MM.1S (cell line): ENCODE measurements at places on chromosomes 3 and 15.

GRCh38 chr3:41711651-41712050, 250.3 kb downstream of the ULK4 start:
- no peaks in the 10 kb centered on the region for H3K4me1 ChIP-seq
- H3K36me3 ChIP-seq, result no peaks in the 10 kb centered on the region
- no peaks in the 10 kb centered on the region for H3K27me3 ChIP-seq
- no peak overlapping the region for H3K4me3 ChIP-seq
- DNase-seq, result no peak

GRCh38 chr3:12973827-12974226, 99.4 kb downstream of the IQSEC1 start:
- no peak overlapping the region for H3K4me3 ChIP-seq
- DNase-seq, result peak; percentile 27
- no peaks in the 10 kb centered on the region; the same call in 1 of the 2 replicates for H3K36me3 ChIP-seq
- H3K27ac ChIP-seq, result peak overlapping the region; percentile 39; the same call in 1 of the 2 replicates

DNA sequence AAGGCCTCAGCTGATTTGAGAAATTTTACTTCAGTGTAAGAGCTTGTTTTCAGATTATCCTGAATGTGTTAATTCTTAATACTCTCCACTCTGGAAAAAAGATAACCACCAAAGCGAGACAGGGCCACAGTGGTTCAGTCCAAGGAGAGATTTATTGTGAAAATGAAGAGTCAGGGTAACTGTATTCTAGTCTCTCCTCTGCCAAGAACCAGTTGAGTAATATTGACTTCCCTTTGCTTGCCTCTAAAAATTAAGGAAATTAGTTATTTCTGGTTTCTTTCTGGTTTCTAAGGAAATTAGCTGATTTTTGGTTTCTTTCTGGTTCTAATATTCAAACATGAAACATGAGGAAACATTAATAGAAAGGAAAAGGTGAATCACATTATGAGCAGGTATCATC, 34.9 kb downstream of the PPP1R2 start:
- no peaks in the 10 kb centered on the region; the same call in 1 of the 2 replicates for H3K36me3 ChIP-seq
- H3K4me1 ChIP-seq, result no peaks in the 10 kb centered on the region
- H3K4me3 ChIP-seq, result no peak overlapping the region

GRCh38 chr15:77858792-77859490, 218.6 kb downstream of the TBC1D2B start:
- H3K27me3 ChIP-seq, result peaks cover 33% of the 10 kb centered on the region
- H3K27ac ChIP-seq, result no peak overlapping the region
- H3K4me3 ChIP-seq, result no peak overlapping the region
- no peak for DNase-seq
- H3K4me1 ChIP-seq, result no peaks in the 10 kb centered on the region

DNA sequence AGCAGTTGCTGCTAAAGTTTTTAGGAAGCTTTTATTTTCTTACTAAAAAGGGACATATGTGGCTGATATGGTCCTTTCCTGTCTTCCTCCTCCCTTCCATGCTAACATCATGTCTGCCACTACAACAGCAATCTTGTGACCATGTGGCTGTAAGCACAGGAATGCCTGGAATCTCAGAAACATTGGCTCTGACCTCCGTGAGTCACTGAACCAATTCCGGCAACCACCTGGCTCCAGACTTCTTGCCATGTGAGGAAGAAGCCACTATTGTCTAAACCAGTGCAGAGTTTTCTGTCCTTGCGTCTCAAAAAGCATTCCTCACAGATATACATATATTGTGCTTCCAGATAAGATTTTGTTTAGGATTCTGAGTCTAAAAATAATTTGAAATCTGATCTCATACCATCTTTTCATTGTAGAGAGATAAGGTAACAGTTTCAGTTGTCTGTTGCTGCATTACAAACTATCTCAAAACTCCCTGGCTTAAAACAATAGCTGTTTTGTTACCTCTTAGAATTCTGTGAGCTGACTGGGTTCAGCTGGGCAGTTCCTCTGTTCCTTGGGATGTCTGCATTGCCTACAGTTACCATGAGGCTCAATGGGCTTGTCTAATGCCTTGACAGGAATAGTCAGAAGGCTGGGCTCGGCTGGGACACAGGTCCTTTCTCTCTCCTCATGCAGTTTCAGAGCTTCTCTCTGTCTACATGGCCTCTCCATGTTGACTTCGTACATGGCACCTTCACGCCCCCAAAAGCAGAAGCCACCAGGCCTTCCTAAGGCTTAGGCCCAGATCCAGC, 77.3 kb upstream of the MAGI1 start:
- no peak overlapping the region for H3K4me3 ChIP-seq
- no peaks in the 10 kb centered on the region for H3K27me3 ChIP-seq
- DNase-seq, result no peak
- no peaks in the 10 kb centered on the region for H3K4me1 ChIP-seq
- H3K36me3 ChIP-seq, result no peaks in the 10 kb centered on the region
- no peak overlapping the region for H3K27ac ChIP-seq

DNA sequence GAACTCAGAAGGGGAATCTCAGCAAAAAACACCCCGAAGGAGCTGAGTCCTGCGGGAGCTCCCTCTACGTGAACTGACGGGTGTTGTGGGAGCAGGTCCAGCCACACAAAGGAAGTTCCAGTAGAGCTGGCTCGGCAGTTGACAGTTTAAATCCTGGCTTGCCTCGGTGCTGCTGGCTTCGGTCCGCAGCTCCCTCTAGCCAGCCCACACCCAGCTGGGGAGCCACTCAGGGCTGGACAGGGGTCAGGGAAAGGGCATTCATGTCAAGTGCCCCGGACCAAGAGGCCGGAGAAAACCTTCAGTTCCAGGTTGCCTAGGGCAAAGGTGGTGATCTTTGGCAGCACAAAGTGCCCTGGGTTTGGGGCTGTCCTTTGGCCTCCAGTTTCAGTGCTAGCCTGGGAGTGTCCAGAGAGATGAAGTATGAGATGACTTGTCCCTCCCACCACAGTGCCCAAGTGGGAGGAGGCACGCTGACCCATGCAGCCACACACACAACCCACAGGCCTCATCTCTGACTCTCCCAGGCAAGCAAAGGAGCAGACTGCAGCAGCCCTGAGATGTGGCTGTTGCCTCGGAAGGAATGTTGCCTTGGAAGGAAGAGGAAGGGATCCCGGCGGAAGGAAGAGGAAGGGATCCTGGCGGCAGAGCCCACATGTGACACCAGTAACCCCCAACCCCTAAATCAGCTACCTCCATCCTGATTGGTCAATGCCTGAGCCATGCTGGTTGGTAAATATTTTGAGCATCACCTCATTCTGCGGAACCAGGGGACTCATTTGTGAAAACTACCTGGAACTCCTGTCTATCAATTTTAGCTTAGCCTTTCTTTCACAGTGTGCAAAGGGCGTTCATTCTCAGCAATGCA, 13.9 kb upstream of the ANPEP start:
- H3K27me3 ChIP-seq, result no peaks in the 10 kb centered on the region
- no peaks in the 10 kb centered on the region for H3K36me3 ChIP-seq
- no peak for DNase-seq
- no peaks in the 10 kb centered on the region for H3K4me1 ChIP-seq
- H3K4me3 ChIP-seq, result no peak overlapping the region
- H3K27ac ChIP-seq, result no peak overlapping the region

- H3K27me3 ChIP-seq, result no peaks in the 10 kb centered on the region
- no peak overlapping the region for H3K27ac ChIP-seq
- DNase-seq, result no peak
Observed at GRCh38 chr15:85580879-85581278, 200.5 kb downstream of the AKAP13 start.
